Activated CD8-positive, alpha-beta memory T cell treated with anti-CD3 and anti-CD28 coated beads, Interleukin-2, amount 50 U/mL, for 48 hours (primary cell): ENCODE measurements at places on chromosomes 6 and 20.

DNA sequence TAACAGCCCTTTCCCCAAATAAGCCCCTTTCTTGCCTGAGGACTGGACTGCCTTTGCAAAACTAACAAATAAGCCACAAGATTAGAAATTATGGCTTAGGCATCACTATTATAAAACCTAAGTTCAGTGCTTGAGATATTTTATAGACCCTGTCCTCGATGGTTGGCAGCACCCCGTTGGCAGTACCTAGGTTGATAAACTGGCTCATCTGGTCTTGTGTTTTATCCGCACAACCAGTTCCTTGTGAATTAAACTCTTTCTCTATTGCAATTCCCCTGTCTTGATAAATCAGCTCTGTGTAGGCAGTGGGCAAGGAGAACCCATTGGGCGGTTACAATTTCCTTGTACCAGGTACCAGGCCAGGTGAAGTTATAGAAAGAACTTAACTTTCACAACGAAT lies 6.6 kb downstream of the LRP11 start:
- DNase-seq: no peak

GRCh38 chr6:141484711-141485110 lies 648.0 kb upstream of the GJE1 start:
- DNase-seq: no peak

DNA sequence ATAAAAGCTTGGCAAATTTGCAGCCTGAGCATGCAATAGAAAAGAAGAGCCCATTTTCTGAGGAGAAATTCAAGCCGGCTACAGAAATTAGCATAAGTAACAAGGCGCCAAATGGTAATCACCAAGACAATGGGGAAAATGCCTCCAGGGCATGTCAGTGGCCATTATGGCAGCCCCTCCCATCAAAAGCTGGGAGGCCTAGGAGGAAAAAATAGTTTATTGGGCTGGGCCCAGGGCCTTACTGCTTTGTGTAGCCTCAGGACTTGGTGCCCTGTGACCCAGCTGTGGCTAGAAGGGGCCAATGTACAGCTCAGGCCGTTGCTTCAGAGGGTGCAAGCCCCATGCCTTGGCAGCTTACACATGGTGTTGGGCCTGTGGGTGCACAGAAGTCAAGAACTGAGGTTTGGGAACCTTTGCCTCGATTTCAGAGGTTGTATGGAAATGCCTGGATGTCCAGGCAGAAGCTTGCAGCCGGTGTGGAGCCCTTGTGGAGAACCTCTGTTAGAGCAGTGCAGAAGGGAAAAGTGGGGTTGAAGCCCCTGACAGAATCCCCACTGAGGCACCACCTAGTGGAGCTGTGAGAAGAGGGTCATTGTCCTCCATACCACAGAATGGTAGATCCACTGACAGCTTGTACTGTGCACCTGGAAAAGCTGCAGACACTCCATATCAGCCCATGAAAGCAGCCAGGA lies 328.5 kb upstream of the MAP3K7 start:
- DNase-seq: no peak

DNA sequence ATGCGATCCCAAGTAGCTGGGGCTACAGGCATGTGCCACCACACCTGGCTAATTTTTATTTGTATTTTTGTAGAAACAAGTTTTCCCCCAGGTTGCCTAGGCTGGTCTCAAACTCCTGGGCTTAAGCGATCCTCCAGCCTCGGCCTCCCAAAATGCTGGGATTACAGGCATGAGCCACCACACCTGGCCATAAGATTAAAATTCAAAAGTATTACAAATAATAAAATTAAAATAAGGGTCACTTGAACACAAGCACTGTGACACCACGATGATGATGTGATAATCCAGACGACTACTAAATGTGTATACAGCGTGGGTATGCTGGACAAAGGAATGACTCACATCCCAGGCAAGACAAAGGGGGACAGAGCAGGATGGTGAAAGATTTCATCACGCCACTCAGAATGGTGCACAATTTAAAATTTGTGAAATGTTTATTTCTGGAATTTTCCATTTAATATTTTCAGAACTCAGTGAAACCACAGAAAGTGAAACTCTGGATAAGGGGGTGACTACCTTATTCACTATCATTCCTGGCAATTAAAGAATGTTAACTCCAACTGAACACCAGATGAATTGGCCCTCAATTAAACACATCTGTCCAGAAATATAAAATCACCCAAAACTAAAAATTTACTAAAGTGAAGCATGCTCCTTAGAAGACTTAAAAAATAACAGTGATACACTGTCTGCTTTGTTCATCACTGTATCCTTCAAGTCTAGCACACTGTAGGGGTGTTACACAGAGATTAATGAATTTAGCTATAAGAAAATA lies 13.1 kb downstream of the B4GALT5 start:
- no peak for DNase-seq

- no peak for DNase-seq
Measured at GRCh38 chr6:125802383-125802782, 11.6 kb downstream of the NCOA7 start.
